ENCODE measurements at places on chromosomes 5 and 9.

DNA sequence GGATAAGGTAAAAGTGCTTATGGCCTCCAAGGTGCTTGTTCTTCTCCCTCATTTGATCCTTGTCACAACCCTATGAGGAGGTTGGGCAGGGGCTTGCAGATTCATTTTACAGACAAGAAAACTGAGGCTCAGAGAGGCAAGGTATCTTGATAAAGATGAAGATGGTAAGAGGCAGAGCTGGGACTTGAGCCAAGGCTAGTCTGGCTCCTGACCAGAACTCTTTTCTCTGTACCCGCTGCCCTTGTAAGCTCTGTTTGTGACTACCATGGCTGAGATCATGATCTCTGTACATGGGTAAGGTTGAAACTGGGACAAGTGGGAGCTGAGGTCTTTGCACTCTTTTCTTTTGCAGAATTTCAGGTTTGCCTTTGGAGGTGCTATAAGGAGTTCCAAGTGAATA, 33.6 kb downstream of the SEC61B start:
- no peak for DNase-seq

DNA sequence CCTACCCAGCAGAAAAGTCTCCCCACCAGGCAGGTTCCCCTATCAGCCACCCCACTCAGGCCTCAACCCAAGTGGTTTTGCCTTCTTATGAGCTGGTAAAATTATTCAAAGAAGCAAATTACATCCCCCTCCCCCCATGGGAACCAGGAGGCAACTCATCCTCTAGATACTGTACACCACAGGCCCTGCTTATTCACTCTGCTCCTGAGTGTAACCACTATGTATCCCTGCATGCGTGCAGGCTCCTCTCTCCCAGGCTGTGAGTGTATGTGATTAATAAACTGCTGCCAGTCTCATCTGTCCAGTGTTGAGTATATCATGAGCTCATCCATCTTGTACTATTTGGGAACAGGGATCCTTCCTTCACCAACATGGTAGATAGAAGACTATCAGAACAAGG, 8.6 kb downstream of the KCTD16 start:
- DNase-seq, result no peak

DNA sequence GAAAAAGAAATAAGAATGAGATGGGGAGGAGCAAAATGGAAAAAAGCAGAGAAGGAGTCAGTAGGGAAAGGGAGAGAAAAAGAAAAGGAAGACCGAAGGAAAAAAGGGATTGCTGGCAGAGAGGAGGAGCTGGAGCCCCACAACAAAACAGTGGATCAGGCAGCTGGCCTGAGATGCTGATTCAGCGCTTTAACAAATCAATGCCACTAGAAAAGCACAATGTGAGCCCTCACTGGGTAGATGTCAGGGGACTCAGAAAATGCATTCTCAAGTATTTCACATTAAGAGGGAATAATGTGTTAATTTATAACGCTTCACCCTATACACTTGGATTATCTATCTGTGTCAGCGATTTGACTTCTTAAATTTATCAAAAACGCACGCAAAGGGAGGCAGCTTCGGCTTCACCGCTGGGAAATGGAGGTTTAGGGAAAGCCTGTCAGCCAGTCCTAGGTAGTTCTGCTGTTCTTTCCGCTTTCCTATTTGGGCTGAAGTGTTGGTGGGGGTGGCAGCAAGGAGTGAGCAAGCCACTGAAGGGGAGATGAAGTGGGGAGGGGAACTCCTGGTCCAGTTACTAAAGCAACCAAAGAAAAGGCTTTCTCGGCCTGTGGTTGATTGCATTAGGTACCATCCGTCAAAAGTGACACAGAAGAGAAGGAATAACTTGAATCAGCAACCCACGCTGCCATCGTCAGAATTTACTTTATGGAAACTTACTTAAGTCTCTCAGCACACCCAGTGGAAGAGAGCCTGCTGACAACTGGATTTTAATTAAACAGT, 161.6 kb downstream of the BNC2 start:
- DNase-seq, result no peak

GRCh38 chr5:122759241-122760070, 15.4 kb upstream of the SNX2 start:
- DNase-seq, result no peak

DNA sequence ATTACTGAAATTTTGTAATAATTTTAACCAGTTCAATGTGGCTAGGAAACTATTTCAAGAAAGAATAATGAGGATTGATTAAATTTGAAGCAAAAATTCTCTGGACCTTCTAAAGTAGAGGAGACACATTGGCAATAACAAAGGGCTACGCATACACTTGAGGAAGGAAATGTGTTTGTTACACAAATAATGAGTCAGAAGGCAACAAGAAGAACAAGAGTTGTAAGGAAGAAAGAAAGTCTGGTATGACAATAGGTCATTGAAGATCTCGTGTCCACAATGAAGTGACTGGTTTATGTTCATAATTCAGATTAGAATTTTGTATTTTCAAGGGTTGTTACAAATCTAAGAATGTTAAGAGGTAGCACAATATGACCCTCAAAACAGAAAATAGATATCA, 25.8 kb downstream of the ST8SIA4 start:
- DNase-seq, result no peak

DNA sequence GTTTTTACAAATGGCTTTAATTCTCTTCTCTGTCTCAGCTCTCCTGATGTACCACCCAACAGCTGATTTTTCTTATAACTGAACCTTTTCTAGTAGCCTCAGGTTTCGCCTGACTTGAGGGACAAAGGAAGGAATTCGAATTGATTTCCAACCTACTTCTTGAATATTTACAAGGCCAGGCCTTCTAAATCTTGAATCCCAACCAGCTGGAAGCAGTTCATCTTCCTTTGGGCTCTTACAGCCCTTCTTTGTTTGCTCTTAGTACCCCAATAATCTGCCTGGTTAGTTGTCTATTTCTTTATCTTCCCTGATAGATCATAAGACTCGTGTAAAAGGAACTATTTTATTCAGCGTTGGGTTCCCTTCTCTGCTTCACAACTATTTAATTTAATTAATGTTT, 95.9 kb downstream of the NLN start:
- DNase-seq, result no peak

DNA sequence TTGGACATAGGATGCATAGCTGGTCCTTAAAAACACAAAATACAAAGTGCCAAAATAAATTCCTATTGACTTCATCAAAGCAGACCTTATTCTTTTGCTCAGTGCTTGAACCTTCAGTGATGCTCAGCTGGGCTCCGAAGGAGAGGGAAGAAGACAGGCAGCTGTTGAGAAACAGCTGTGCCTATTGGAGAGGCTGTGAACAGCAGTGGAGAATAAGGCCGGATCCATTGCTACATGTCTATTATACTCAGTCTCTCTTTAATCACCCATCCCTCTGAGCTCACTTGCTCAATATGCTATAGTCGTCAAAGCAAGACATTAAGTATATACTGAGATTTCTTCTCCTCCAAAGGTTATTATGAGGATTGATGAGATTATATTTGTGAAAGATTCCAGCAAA, 174.4 kb downstream of the CHSY3 start:
- DNase-seq, result no peak

- no peak for DNase-seq
Measured at GRCh38 chr5:68333649-68334552, 118.3 kb downstream of the PIK3R1 start.

DNA sequence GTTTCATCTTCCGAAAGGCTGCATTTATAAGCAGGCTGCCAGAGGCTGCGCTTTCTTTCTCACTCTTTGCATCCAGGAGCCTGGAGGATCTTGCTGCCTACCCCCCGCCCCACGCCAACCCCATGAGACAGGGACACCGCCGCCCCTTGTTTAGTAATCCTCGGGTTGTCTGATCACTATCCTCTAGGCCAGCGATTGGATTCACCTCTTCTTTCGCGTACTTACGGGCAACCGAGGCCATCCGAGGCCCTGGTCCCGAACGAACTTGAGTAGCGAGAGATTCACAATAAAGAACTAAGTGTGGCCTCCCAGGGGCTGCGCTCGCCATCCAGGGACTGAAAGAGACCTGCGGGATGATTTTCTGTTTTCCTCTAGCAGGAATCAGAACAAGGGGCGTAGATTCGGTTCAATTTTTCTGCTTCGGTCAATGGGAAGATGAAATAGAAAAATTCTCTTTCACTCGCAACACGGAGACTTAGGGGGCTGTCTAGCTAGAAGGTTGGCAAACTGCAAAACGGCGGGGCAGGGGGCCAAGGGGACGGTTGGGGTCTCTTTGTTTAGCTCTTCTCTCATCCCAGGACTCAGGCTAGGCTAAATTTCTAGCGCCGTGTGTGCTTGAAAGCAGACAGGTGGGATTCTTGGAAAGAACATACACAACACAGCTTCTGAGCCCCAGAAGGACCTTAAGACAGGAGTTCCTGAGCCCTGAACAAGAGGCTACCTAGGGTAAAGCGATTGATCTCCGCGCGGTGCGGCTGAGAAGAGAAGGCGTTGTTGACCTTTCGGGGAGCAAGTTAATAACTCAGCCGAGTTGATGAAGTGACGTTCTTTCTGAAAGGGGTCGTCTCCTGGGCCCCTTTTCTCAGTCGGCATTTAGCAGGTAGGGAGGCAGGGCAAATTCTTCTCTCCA, 5.8 kb upstream of the ISL1 start:
- DNase-seq, result no peak

DNA sequence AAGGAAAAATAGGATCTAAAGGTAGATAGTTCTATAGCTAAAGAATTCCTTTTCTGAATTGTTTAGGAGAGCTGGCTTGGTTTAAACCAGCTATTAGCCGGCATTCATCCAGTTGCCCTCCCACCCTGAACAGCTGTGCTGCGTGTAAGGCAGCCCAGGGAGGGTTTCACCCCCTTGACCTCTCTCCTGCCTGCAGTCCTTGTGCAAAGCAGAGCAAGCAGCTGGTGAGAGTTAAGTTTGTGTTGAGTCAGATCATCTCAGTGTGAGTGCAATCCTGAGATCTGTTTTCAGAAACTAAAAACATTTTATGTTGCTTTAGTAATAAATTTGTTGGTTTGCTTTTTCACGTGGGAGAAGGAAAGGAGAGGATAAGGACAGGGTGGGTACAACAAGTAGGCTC, 13.0 kb downstream of the SLC25A25 start:
- DNase-seq, result no peak

DNA sequence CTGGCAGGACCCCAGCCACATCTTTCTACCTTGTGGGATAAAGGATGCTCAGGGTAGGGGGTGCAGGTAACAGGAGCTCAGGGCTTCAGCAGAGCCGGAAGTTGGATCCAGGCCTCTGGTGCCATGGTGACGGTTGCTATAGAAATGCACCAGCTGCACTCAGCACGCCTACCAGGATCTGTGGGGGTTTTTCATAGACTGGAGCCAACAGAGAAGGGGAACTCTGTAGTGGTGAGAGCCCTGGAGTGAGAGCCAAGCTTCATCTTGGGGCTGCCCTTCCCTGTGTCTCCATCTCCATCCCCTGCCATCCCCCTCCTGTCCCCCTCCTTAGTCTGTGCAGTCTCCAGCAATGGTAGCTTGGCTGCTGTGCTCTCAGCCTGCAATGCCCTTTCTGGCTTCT, 27.5 kb upstream of the BOD1 start:
- no peak for DNase-seq

DNA sequence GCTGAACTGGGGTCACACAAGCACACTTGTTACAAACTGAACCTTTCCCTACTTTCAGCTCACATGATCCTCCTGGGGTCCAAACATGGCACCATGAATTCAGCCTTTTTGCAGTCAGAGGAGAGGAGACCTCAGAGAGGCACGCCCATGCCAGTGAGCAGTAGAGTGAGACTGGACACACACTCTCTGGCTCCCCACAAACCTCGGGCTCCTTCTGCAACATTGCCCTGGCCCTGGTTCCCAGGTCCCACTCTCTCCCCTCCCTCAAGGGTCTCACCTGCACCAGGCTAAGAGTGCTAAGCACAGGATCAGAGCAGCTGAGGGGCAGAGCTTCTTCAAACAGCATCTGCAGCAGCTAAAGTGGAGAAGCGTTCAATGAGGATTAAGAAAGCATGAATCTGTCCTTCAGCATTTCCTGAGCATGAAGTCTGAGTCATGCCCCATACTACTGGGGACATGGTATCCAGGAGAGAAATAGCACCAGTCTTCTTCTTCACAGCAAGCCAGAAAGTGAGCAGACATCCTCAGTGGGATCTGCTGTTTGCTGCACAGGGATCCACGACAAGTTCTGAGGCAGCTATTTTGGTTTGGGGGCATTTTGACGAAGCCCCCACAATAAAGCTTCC, 27.2 kb downstream of the SLC35A4 start:
- no peak for DNase-seq

DNA sequence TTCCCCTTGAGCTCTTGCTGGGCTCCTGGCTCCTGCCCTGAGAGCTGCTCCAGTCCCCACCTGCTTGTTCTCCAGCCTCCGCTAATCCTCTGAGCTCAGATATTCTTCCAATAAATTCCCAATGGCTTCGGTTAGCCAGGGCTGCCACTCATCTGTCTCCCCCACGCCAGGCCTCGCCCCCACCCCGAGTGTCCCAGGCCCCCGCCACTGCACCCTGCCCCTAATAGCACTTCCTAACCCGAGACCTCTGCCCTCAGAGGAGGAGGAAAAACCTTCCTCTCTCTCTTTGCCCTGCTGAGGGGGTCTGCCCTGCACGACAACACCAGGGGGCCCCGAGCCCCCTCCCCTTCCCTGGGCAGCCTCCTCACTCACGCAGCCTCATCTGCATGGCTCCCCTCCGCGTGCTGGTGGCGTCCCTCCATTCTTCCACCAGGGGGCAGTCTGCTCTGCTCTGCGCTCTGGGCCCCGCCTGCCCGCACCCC, 5.4 kb upstream of the LCN15 start:
- peak; percentile 58 for DNase-seq

GRCh38 chr5:87899721-87900131, 368.9 kb downstream of the TMEM161B start:
- DNase-seq, result no peak

DNA sequence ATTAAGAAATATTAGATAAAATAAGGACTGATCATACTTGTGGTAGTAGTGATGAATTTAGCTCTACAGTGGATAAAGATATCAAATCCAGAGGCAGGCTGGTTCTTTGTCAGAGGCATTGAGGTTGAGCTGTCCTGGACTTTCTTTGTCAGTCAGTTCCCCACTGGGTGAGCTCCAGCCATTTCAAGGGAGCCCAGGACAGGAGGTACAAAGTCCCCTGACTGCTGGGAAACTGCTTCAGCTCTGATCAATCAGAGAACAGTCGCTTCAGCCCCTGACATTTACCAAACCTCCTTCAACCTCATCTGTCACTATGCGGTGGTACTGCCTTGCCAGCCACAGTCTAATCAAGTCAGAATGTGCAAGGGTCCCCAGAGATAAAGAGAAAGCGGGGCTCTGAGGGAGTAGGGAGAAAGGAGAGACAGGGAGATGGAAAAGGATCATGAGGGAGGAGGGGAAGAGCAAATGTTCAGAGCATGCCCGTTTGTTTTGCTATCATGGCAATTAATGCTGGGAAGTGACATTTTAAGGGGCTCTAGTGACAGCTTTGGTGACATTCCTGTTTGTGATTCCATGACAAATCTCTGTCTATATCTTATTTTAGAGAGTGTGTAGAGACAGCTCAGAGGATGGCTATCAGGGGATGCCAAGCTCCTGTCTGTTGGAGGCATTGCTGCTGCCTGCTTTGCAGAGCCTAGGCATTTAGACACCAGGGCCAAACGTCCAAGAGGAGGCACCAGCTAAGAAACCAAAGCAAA, 223.2 kb downstream of the ASTN2 start:
- no peak for DNase-seq

- no peak for DNase-seq
Measured at GRCh38 chr9:86128235-86128822, 29.0 kb upstream of the GOLM1 start.

- no peak for DNase-seq
Measured at GRCh38 chr9:126564128-126564527, 49.6 kb upstream of the LMX1B start.

Measured in activated CD4-positive, alpha-beta T cell treated with anti-CD3 and anti-CD28 coated beads, Interleukin-2, amount 10 ng/mL, durations not matched to agents 7 days and 5 days (primary cell).